ENCODE measurements at places on chromosomes 2 and 18. TPM values are rescaled to one million over a fixed set of nuclear protein-coding genes. Genes with fewer than 3 reads are reported as not detected.

CYP20A1 gene
- total RNA-seq, result 14.1 TPM

WDR12 gene
- total RNA-seq, result 32.1 TPM

MYOM1 gene
- total RNA-seq, result 120 TPM

SERPINB12 gene
- 0.68 TPM for total RNA-seq

NPPC gene
- not detected for total RNA-seq

NAT8 gene
- total RNA-seq, result not detected

CHMP3 gene
- total RNA-seq, result 106 TPM

AQP12A gene
- total RNA-seq, result not detected

ASB1 gene
- total RNA-seq, result 55.5 TPM

DNA sequence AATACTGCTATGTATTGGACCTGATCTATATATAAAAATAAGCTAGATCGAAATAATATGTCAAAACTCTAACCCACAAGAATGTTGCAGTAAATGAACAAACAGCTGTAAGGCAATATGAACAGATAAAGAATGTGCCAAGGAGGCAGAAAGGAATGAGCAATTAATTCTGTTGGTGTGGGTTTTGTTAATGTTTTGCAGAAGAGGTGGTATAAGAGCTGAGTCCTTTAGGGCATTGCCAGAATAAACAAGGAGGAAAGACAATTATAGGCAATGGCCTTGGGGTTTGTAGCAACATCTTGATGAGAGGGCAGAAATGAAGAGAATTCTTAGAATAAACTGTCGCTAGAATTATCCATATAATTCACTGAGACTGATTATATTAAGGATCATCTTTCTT is 240.9 kb upstream of the GULP1 start:
- DNase-seq, result peak; percentile 46

DNA sequence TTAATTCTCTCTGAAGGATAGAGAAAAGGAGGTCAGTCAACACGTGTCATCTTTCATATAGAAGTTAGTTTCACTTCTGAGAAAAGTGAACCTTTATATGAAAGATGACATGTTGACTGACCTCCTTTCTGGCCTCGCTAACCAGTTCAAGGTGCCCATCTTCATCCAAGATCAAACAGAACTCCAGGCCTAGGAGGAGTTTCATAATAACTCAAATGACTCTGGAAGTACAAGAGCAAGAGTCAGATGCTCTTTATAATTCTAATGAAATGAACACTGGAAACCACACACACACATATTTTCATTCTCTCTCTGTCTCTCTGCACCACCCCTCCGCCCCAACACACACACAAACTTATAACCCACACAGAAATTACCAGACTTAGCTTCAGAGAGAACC is 16.3 kb downstream of the ANKRD44 start:
- no peak for DNase-seq

DNA sequence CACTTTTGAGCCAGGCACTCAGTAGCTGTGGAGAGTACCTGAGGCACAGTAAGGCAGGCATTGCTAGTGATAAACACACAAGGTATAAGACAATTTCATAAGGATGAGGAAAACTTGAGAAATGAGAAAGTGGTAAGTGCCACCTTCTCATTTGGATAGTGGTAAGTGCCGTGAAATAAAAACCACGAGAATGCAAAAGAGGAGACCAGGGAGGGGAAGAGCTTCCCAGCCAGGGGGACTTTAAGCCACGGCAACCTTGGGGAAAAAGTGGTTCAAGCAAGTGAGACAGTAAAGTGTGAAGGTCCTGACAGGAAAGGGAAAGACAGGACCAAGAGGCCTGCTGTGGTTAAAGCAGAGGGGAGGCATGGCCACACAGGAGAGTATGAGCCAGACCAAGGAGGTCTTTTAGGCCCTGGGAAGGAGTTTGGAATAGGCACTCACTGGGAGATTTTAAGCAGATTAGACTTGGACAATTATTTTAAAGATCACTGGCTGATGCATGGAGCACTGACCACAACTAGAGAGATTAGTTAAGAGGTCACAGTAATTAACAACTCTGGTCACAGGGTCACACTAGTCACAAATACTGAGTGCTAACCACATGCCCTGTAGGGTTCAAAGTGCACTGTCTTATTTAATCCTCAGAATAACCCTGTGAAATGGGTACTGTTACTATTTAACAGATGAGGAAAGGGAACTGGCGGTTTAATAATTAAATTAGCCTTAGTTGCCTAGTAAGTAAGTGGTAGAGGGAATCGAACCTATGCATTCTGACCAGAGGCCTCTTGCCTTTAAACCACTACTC is 50.1 kb downstream of the THOC1 start:
- DNase-seq, result peak; percentile 10

- DNase-seq, result no peak
Observed at GRCh38 chr2:26809876-26810577, 24.2 kb downstream of the CENPA start.

- no peak for DNase-seq
Observed at GRCh38 chr2:180519276-180519675, 461.1 kb upstream of the UBE2E3 start.

DNA sequence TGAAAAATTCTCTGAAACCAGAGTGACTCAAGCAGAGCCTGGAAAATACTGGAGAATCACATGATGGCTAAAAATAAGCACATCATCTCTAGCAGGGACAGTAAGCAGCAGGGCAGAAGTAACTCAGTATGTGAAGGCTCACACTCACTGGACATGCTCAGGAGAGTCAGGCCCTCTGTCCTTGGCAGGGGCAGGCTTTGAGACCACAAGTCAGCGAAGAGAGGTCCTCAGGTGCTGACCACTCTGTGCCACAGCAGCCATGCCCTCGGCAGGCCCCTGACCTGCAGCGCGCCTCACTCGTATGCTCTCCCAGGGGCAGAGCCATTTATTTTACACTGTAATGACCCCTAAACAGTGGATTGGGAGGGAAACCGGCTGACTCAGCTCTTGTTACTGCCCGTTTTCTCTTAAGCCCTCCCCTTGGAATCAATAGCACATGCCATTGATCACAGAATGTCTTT is 76.8 kb downstream of the MAPRE2 start:
- peak; percentile 82 for DNase-seq

GRCh38 chr2:31354837-31355236 is 59.7 kb downstream of the XDH start:
- DNase-seq, result no peak

- no peak for DNase-seq
Observed at GRCh38 chr2:75458201-75458600, 102.5 kb downstream of the EVA1A start.

- DNase-seq, result peak; percentile 22
Observed at GRCh38 chr2:186968277-186968676, 119.3 kb upstream of the ZSWIM2 start.

GRCh38 chr18:11259469-11260150 is 110.2 kb upstream of the PIEZO2 start:
- DNase-seq, result no peak
